Hematopoietic multipotent progenitor cell treated with erythropoietin and hydrocortisone succinate and interleukin-3 and kit ligand, for 15 days (in vitro differentiated cells): ENCODE measurements at places on chromosomes 13 and 19.

DNA sequence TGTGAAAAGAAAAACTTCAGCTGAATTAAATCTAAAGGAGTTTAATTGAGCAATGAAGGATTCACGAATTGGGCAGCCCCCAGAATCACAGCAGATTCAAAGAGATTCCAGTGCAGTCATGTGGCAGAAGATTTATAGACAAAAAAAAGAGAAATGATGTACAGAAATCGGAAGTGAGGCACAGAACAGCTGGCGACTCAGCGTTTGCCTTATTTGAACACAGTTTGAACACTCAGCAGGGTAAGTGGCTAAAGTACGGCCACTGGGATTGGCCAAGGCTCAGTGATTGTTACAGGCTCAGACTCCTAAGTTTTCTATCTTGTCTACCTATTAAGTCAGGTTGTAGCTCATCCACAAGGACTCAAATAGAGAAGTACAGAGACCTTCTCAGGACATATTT lies 11.6 kb upstream of the CFAP97D2 start:
- no peak for DNase-seq

GRCh38 chr13:70812481-70812880 lies 704.2 kb upstream of the KLHL1 start:
- DNase-seq = no peak

DNA sequence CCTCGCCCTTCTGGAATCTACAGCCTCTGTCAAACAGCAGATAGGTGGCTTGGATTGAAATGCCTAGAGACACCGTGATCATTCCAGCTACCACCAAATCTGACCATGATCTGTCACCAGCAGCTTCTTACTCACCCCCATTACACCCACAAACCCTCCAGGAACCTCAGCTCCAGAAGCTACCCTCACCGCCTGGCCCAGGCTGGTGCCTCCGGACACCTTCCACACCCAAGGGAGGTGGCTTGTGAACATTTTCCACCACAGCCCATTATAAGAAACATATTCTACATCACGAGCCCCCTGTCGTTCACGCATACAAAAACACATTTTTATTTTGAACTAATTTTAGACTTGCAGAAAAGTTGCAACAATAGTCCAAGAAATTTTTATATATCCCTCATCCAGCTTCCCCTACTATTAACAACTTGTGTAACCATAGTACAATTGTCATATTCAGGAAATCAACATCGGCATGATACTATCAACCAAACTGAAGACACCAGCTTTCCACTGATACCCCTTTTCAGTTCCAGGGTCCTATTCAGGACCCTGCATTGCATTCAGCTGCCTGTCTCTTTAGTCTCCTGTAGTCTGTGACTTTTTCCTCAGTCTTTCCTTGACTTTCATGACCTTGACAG lies 15.4 kb upstream of the UBE2L5 start:
- DNase-seq = no peak

GRCh38 chr13:109584844-109585361 lies 201.5 kb downstream of the IRS2 start:
- no peak for DNase-seq

DNA sequence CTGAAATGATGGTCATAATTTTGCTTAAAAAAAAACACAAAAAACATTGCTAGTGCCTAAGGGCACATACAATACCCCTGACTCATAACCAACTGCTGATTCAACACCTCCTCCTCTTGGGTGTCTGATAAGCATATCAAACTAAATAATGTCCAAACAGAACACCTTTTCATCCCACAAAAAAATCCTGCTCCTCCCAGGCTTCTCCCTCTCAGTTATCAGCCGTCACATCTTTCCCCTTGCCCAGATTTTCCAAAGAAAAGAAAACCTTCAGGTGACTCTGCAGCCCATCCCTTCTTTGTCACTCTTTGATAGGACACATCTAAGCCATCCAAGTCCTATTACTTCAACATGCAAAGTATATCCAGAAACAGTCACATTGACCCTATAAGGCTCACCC lies 46.9 kb downstream of the ABCC4 start:
- DNase-seq = no peak

- DNase-seq = no peak
Observed at GRCh38 chr13:97318532-97318931, 96.4 kb downstream of the MBNL2 start.

DNA sequence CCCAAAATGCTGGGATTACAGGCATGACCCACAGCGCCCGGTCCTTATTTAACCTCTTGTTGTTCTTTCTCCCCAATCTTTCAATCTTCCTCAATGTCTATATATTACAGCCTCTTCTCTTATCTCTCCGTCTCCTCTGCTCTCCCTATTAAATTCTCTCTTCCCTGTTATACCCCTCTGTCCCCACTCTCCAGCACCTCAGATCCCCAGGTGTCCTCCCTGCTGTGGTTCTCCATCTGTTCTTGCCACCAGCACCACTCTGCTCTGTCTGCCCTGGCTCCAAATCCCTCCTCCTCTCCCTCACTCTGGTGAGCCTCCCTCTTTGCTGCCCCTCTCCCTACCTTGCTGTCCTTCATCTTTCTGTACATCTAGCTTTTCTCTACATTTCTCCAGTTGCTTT lies 1.1 kb downstream of the ZNF600 start:
- no peak for DNase-seq

DNA sequence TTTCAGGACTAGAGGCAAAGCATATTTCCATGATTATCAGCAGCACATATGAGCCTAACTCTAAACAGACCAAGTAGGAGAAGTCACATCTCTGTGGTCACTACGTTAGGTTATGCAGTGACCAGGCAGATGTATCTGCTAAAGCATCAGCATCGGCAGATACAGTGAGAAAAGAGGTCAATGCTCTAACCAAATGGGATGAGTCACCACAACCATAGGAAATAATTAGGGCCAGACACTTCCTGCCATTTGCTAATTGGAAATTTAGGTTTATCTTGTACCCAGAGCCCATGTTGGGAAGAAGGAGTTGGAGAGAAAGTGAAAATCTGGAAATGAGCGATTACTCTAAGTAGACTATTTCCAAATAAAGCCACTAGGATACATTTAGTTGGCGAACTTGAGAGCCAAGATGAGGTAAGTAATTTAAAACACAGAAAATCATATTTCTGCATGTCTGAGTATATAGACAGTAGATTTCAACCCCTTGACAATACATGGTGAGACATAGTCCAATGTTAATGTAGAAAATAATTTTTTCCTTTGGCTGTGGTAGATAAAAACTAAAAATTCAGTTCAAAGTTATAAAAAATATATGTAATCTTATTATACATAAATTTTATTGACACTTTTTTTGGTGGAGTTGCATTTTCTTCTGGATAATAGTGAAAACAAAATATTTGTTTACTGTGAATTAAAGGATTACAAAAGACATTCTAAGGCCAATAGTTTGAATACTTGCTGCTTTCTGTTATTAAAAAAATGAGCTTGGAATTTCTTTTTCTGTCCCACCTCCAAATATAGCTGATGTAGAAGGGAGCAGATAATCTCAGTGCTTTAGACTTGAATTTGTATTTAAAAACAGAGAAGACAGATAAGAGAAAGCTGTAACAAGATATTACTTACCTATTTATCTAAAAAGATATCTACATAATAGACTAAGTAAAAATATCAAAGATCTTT lies 104.4 kb upstream of the CSNK1A1L start:
- no peak for DNase-seq

GRCh38 chr13:68727798-68728197 lies 1379.8 kb upstream of the ATXN8OS start:
- DNase-seq = no peak

GRCh38 chr13:36891752-36892151 lies 28.3 kb downstream of the SMAD9 start:
- no peak for DNase-seq

- DNase-seq = no peak
Observed at GRCh38 chr19:858868-859843, at the start of gene CFD. Gene CFD (plus strand): TSS chr19:859664. CDS start chr19:859690, 26 bp downstream.

DNA sequence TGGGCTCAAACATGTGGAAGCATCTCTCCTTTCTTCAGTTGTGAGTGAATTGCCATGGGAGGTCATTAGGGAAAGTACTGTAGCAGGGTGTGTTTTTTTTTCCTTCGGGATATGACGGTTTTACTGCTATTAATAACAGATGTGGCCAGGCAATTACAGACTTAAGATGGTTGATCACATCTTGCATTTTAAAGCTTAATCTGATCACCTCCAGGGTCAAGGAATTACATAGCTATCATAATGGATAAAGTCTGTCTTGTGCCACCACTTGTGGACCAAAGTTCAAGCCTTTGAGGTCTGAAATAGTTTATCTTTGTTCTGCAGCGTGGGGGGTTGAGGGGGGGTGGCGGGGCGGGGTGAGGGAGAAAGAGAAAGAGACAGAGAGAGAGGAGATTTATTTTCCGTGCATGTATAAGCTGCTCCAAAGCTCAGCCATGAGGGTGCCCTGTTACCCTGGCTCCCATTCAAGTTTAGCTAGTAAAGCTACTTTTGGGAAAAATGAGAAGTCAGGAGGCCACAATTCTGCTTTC lies 5.5 kb upstream of the SERP2 start:
- peak; percentile 35 for DNase-seq

- DNase-seq = no peak
Observed at GRCh38 chr13:45897562-45897961, 46.0 kb upstream of the SIAH3 start.

DNA sequence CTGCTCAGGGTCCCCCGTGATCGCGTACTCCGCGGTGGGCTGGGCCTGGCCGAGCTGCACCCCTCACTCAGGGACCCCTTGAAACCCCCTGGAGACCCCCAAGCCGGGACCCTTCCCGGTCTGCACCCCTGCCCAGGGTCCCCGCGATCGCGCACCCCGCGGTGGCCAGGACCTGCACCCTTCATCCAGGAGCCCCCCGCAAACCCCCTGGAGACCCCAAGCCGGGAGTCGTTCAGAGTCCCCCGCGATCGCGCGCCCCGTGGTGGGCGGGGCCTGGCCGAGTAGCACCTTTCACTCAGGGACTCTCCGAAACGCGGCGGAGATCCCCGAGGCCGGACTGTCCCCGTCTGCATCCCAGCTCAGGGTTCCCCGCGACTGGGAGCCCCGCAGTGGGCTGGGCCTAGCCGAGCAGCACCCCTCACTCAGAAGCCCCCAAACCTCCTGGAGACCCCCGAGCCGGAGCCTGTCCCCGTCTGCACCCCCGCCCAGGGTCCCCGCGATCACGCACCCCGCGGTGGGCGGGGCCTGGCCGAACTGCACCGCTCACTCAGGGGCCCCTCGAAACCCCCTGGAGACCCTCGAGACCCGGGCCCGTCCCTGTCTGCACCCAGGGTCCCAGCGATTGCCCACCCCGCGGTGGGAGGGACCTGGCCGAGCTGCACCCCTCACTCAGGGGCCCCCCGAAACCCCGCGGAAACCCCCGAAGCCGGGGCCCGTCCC lies 748 bp downstream of the LMNB2 start:
- DNase-seq = peak; percentile 23

- DNase-seq = peak; percentile 6
Observed at GRCh38 chr13:113836768-113837559, 26.9 kb downstream of the GAS6 start.

DNA sequence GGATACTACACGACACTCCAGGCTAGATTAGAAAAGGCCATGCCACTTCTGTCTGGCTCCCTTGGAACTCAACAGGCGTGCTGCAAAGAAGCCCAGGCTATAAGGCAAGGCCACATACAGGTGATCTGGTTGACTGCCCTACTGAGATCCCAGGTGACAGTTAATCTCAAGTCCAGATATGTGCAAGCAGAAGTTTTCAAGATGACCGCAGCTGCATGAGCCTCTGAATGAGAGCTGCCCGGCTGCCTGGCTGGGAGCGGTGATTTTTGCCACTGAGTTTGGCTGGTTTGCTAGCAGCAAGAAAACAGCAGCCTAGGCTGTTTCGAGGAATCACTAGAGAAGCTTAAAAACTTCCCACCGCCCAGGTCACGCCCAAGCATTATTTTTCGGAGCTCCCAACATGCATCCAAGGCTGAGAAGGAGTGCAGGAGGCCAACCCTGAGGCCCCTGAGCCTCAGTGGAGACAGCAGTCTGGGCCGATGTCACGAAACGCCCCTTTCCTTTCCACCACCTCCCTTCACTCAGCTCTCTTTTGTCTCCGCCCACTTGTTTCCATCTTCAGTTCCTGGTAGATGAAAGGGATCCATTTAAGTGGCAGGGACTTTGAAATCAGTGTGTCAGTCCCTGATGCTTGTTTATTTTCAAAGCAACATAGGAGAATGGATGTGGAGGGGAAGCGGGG lies 14.0 kb upstream of the URI1 start:
- no peak for DNase-seq

- no peak for DNase-seq
Observed at GRCh38 chr13:77828799-77829198, 89.8 kb downstream of the EDNRB start.

GRCh38 chr13:28723806-28724205 lies 5.0 kb upstream of the SLC46A3 start:
- no peak for DNase-seq

DNA sequence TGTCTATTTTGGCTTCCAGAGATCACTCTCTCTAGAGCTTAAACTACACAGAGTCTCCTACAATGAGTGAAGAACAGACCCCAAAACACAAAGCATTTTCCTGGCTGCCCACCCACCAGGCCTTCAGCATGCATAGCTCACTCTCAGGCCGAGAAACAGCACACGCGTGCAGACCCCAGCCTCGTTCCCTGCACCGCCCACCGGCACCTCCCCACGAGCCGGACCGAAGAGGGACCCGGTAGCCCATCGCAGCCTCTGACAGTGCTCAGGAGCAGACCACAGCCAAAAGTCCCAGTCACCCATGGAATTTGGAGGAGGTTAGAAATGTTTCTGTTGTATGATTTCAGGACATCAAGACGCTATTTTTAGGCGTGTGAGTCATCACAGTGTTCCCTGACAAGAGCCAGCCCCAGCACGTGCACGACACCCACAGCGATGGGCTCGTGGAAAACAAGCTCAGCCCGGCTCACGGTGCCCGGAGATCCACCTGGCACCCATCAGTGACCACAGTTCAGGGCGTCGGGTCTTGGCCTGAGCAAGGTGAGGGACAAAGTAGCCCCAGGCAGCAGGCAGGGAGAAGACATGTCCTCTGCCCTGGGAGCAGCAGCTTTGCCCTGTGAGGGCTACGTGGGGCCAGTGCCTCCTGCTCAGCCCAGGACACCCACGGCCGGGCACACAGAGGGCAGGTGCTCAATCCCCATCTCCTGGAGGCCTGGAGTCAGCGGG lies 50.1 kb upstream of the SPACA7 start:
- no peak for DNase-seq

- DNase-seq = peak; percentile 55
Observed at GRCh38 chr19:44741841-44742329, 6.6 kb upstream of the BCL3 start.

- DNase-seq = peak; percentile 17
Observed at GRCh38 chr19:29771708-29772414, 39.9 kb upstream of the CCNE1 start.

DNA sequence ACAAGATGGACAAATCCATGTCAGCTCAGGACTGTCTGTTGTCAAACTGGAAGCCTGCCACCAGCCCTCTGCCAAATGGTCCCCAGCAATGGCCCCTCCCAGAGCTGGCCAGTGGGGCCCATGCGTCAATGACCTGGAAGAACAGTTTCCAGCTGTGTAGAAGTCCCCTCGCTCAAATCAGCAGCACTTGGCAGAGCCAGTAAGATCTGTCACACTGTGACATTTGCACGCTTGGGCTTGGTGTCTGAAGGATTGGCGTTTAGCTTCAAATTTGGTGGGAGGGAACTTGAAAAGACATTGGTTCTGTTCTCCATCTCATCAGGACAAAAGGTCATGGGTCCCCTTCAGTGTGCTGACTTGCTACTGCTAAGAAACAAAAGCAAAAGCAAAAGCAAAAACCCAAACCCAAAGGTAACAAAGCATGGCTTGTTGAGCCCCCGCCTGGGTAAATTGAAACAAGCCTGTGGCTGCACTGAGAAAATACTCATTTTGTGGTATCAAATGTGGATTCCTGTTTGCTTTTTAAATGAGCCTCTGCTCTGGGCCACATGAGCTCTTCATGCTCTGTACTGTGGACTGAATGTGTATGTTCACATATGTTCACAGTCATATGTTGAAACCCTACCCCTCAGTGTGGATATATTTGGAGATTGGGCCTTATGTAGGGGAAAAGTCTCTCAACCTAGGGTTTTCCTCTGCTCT lies 253.6 kb upstream of the MAB21L1 start:
- no peak for DNase-seq
